ENCODE measurements at places on chromosomes 1 and 21.

DNA sequence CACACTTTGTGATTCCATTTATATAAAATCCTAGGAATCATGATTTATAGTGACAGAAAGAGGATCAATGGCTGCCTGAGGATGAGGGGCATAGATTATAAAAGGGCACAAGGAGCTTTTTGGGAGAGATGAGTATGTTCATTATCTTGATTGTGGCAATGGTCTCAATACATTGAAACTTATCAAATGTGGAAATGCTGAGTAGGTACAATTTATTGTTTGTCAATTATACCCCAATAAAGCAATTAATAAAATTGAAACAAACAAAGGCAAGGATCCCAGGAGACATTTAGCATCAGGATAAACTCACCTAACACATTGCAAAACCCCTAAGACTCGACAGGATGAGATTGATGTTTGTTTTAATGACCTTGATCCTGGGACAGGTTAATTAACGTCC, 153.1 kb upstream of the KLHDC7A start:
- DNase-seq = no peak

- DNase-seq = peak; percentile 19
Observed at GRCh38 chr1:157803851-157804250, 16.1 kb downstream of the FCRL1 start.

- DNase-seq = no peak
Observed at GRCh38 chr1:68198752-68199151, 33.6 kb downstream of the WLS start.

GRCh38 chr1:32063261-32063681, 9.5 kb upstream of the TMEM39B start:
- peak; percentile 93 for DNase-seq

DNA sequence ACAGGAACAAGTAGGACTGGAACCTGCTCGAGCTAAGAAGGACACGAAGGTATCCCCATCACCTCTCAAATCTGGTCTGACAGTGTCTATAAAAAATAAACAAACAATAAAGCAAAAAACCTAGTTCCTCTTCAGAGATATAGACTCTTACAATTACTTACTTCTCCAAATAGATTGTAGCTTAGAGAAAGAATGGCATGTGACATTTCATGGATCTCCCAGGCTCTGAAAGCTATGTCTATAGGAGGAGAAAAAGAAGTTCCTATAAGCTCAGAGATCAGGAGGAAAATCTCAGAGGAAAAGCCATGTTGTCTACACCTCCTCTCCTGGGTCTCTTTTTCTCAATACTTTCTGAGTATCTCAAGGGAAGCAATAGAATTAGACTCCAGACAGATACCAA, 12.3 kb upstream of the OR10J5 start:
- DNase-seq = no peak

- DNase-seq = no peak
Observed at GRCh38 chr1:203497269-203497777, 3.4 kb downstream of the OPTC start.

GRCh38 chr21:20739421-20739820, 258.8 kb upstream of the NCAM2 start:
- DNase-seq = no peak

- peak; percentile 31 for DNase-seq
Observed at GRCh38 chr1:83692524-83693381, 306.2 kb downstream of the TTLL7 start.

DNA sequence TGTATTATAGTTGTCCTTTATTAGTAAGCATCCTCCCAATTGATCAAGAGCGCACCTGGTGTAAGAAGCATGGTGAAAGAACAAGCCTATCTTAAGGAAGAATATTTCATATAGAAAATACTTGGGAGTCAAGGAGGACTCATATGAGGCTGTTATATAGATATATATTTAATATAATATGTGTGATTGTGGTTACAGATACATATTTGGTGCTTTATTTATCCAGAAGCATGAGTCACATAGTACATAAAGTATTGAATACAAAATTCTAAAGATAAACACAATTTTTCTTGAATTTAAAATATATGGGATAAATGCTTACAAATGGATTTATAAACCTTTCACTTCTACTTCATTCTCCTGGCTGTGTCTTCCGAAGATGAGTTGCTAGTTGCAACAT, 60.6 kb downstream of the RGS5 start:
- DNase-seq = no peak

DNA sequence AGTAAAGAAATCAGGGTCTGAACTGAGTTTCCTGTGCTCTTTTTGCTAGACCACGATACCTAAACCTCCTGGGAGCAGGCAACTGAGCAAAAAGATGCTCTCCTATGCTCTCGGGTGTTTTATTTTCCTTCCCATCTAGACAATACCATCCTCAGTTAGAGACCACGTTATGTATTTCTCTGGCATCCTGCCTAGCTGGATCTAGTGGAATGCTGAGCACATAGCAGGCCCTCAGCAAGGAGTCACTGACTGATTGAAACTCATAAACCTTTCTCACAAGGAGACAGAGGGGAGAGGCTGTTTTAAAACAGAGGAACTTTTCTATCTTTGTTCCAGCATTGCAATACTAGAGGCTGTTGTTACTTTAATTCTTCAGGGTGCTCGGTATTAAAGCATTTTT, 168.0 kb downstream of the CYYR1 start:
- DNase-seq = no peak

GRCh38 chr1:38173157-38173831, 126.7 kb upstream of the POU3F1 start:
- no peak for DNase-seq

- no peak for DNase-seq
Observed at GRCh38 chr1:74222701-74223100, 12.5 kb upstream of the TNNI3K start.

DNA sequence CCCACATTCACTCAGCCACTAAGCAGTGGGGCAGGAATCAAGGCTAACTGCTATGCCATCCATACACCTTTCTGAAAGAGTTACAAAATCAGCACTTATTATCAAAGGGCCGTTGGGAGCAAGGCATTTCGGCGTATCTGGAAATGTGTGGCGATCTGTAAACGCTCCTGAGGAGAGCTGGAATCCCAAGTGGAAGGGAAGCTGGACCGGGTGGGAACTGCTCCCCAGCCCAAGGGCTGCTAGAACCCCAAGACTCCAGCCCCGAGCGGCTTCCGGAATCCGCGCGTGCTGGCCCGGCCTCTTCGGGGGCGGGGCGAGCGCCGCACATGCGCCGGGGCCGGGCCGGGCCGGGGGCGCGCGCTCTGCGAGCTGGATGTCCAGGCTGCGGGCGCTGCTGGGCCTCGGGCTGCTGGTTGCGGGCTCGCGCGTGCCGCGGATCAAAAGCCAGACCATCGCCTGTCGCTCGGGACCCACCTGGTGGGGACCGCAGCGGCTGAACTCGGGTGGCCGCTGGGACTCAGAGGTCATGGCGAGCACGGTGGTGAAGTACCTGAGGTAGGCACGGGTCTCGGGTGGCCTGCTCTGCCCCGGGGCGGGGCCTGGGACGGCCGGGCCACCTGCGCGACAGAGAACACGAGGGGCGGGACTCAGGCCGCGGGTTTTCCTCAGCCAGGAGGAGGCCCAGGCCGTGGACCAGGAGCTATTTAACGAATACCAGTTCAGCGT, at the start of gene NAXE:
Gene NAXE (plus strand): TSS at position 345 of the 726 bp plus-strand sequence. CDS start 29 bp downstream, at position 374.
- peak; percentile 60 for DNase-seq
